SHP77 (cell line): ENCODE measurements at places on chromosomes 1 and 21.
A peak's percentile ranks its signal among the peaks of the same experiment; 100 is the strongest.

DNA sequence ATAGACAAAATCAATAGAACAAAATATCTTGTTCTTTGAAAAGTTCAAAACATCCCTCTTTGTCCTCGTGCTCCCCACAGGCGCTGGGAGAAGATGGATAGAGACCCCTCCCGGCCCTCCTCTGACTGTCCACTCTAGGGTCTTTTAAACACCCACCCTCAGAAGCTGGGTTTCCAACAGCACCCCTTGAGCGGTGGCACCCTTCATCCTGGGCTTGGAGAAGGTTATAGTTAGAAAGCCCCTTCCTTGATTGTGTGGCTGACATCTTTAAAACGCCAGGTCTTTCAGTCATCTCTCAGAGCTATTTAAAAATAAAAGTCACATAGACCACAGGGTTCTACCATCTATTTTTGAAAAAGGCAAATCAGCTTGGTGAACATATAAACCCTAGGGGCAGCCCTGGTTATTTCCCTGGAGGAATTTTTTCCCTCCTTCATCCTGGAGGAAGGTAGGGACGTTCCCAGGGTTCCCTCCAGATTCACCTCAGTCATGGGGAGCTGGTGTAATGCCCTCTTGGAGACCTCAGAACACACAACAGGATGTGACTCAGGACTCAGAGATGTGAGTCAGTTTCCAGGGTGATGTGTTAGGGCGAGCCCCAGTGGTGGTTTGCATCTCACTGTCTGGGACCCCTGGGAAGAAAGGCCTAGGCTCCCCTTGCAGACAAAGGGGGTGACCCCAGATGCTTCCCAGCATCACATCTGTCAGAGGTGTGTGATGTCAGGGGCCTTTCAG is 138.5 kb downstream of the CLIC6 start:
- no peak for DNase-seq

- no peak for DNase-seq
Measured at GRCh38 chr1:154856049-154856448, 14.0 kb downstream of the KCNN3 start.

GRCh38 chr1:91007827-91008226 is 14.0 kb downstream of the ZNF644 start:
- DNase-seq: no peak

GRCh38 chr1:232697187-232697822 is 67.4 kb upstream of the SIPA1L2 start:
- DNase-seq: no peak

GRCh38 chr21:34630536-34631143 is 15.7 kb upstream of the RCAN1 start:
- peak; percentile 56 for DNase-seq

DNA sequence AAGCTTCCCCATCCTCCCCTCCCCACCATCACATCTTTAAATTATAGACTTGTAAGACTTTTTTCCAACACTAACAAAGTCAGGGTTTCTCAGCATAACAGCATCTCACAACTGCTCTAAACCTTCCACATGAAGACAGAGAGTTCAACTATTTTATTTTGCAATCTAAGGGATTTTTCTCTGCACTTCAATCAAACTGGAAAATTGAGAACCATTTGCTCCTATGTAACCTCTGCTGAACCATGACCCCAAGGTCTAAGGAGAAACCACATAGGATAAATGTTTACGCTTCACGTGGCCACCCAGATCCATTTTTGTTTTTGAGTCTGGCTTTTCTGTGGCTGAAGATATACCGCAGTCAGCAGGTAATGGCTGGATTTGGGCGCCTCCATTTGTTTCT is 13.2 kb downstream of the ERRFI1 start:
- DNase-seq: no peak

- DNase-seq: no peak
Measured at GRCh38 chr1:198667186-198667585, 28.3 kb downstream of the PTPRC start.

- DNase-seq: peak; percentile 16
Measured at GRCh38 chr1:226123591-226124471, 61.3 kb downstream of the H3-3A start.

- no peak for DNase-seq
Measured at GRCh38 chr1:168709405-168710363, 19.3 kb downstream of the DPT start.

DNA sequence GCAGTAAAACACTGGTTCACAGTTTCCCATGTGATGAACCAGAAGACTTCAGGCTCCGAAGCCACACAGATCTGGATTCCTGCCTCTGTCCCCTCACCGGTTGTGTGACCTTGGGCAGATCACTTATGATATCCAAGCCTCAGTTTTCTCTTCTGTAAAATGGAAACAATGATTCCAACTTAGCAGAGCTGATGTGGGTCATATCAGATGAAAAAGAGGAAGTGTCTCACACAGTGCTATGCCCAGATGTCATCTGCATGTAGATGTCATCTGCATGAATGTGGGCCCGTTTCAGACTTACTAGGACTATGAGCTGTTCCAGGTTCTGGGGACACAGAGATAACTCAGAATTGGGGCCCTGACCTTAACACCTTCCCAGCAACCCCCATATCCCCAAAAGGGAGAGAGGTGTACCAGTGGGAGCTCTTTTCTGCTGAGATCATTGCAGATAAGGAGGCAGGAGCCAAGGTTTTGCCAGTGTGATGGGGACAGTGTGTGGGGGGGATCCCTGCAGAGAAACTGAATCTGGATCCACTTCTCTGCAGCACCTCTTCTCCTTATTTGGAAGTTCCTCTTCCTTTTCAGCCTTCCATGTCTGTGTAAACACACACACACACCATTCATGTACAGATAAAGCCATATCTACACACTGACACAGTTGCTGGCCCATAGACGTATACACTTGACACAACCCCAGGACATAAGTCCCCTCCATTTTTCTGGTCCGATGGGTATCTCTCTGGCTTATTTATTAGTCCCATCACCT is 5.0 kb upstream of the ADGRB2 start:
- DNase-seq: no peak

- no peak for DNase-seq
Measured at GRCh38 chr1:87318806-87319205, 9.9 kb upstream of the LMO4 start.

- DNase-seq: no peak
Measured at GRCh38 chr1:91680556-91681155, 180.0 kb downstream of the CDC7 start.

- no peak for DNase-seq
Measured at GRCh38 chr1:200974711-200975110, 48.8 kb downstream of the KIF21B start.

DNA sequence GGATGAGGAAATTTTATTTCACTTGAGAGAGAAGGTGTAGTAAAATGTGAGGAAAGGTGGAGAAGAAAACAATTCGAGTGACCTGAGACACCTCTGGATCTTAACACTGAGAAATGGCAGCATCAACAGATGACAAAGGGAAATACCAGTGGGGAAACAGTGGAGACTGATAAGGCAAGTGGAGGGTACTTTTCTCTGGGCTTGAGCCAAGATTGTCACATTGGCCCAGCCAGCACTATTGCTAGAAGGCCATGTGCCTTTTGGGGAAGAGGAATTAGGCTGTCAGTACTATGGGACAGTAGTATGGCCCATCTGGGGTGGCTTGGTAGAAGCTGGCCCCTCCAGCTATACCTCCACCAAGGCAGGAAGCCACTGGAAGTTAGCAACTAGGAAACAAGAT is 8.4 kb downstream of the SYPL2 start:
- DNase-seq: no peak

- DNase-seq: no peak
Measured at GRCh38 chr1:22877980-22878379, 94.7 kb downstream of the LACTBL1 start.

GRCh38 chr1:245031041-245031440 is 123.7 kb upstream of the KIF26B start:
- no peak for DNase-seq

DNA sequence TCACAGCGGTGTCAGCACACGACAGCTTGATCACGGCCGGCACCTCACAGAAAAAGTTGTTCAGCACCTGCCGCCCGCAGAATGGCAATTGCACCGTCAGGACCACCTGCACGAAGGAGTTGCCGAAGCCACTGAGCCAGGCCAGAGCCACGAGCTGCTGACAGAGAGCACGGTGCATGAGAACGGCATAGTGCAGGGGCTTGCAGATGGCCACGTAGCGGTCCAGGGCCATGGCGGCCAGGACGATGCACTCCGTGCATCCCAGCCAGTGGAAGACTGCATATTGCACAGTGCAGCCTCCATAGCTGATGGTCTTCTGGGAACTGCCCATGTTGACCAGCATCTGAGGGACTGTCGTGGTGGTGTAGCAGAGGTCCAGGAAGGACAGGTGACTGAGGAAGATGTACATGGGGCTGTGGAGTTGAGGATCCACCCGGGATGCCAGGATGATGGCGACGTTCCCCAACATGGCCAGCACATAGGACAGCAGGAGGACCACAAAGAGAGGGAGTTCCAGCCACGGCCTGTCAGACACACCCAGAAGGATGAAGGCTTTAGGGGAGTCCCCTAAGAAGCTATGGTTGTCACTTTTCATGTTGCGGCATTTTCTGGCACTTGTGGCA is 6.4 kb downstream of the OR2B11 start:
- no peak for DNase-seq

DNA sequence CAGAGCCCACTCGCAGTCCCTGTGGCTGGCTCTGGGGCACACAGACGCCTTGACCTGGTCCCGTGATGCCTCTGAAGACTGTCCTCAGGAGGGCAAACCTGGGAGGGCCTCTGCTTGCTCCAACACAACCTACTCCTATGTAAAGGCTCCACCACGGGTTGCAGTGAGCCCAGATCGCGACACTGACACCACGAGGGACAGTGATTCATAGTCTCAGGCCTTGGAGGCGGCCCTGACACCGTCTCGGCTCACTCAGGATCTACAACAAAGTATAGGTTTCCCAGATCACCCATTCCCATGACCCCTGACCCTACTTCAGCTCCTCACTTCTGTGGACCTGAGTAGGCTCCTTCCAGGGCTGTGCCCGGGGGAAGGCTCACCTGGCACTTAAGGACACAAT is 28.0 kb downstream of the NOL9 start:
- no peak for DNase-seq

GRCh38 chr1:41200728-41201127 is 41.4 kb downstream of the SCMH1 start:
- DNase-seq: no peak

- DNase-seq: no peak
Measured at GRCh38 chr21:25512095-25513081, 94.9 kb downstream of the MRPL39 start.

GRCh38 chr1:206002871-206003801 is at the start of gene RAB7B:
Gene RAB7B, minus strand, starts transcription at chr1:206003395. Its CDS starts 9,260 bp downstream, at chr1:205994135.
- no peak for DNase-seq

GRCh38 chr1:222709700-222710153 is 2.6 kb downstream of the AIDA start:
- DNase-seq: no peak

DNA sequence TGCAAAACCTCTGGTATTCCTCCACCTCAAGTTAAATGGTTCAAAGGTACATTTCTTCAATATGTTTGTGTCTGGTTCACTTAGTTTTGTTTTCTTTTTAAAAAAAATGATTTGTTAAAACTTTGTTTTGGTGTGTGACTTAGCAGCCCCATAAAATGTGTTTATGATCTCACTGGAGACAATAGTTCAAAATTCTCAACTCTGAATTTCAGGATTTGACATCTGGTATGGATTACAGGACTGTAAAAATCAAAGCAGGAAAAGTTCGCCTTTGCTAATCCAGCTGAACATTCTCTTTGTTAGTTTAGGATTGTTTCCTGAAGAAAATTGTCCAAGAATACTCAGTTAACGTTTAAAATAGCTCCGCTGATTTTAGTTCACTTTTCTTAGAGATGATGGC is 231.7 kb downstream of the HMCN1 start:
- no peak for DNase-seq

DNA sequence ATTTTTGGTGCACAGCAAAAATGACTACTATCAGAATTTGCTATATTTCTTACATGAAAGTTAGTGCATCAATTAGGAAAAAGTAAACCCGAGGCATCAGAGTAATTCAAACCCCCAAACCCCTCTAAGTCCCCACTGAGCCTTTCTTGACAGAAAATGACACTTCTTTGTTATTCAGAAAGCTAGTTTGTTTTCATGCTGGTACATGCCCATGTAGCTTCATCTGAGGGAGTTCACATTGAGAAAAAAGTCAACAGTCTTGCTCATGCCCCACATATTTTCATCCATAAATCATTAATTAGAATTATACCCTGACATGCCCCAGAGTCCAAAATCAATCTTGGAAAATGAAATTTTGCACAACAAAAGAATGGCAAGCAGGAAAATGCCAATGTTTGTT is 39.9 kb upstream of the PDC start:
- DNase-seq: no peak

DNA sequence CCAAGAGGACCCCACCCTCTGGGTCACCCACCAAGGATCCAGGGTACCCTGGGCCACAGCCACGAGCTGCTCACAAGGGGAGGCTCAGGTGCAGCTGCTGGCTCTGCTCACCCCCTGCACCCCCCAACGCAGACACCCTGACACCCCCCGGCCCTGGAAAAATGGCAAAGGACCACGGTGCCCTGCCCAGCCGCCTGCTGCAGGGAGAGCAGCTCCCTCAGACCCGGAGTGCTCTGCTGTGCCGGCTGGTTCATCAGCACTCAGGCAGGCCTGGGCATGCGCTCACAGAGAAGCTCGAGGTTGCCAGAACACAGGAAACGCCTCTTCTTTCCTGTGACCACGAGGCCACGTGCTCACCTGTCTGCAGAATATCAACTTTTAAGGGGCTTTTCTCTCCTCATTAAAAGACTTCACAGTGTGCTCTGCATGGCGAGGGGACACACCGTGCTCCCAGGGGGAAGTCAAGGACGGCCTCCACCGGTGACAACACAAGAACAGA is 4.3 kb upstream of the C1QTNF12 start:
- peak; percentile 26 for DNase-seq

GRCh38 chr21:31872452-31873274 is at the start of gene HUNK:
Gene HUNK, plus strand, starts transcription at chr21:31873020. Its CDS starts 655 bp downstream, at chr21:31873675.
- no peak for DNase-seq

DNA sequence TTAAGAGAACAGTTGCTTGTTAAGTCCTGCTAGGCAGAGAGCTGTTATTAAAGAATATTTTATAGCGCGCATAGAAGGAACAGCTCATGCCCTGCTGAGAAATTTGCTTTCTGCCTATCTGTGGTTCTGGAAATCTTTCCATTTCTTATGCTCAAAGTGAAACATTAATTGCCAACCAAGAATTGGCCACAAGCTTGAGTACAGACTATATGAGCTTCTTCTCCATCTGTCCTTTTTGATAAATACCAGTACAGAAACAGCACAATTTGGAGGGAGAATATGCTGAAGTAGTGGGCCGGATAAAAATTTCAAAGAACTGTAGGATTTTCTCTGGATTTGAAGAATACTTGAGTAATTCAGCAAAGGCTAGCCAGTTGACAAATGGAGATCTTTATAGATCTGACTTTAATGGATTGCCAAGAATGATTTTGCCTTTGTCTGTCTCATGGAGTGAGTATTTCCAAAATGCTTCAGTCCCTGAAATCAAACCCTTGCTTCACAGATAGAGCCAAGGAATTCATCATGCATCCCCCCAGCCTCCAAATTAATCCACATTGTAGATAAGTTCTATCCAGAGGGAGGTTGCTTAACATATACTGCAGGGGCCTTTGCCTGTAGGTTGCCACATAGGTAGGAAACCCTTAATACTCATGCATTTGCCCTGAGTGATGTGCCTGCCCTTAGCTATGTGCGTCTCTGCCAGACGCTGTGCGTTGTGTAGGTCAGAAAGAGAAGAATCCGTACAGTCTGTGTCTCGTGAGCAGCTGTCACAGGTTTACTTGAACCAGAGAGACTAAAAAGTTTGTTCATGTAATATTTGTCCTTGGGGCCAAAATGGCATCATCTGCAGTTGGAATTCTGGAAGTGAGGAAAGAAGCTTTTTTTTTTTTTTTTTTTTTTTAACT is 44.2 kb downstream of the SMYD2 start:
- no peak for DNase-seq
